ENCODE measurements at places on chromosomes 11 and 22.
A peak's percentile ranks its signal among the peaks of the same experiment; 100 is the strongest.

DNA sequence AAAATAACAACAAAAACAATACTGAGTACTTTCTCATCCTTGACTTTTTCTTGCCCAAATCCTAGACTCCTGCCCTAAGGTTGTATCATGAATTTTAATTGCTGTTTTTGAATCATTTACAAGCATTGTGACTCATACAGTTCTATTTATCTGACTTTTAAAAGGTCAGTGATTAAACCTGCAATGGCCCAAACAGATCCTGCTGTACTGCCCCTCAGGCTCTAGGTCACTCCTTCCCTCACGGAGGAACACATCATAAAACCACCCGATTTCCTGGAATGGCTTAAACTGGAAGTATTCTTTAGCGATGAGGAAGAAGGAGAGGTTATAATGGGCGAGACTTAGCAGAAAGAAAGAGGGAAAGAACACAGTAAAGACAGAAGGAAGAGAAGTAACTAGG lies 12.3 kb downstream of the ARFGAP3 start:
- no peak for DNase-seq

DNA sequence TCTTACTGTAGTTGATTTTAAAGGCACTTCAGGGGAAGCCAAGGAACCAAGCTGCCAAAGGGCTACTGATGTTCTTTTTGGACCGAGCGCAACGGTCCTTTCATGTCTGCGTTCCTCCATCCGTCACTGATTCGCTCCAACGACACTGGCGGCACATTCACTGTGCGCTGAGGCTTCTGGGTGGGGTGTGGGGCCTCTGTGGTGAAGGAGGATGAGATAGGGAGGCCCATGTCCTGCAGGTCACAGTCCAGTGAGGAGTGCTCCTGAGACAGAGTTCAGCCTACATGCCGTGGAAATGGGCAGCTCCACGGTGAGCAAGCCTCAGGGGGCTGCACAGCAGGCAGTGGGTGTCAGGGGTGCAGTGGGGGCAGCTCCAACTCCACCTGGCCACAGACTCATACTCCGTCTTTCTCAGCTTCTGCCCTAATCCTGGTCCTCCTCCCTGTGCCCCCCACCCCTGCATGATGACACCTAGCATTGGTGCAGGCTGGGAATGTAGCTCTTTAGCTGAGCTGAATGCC lies 87.8 kb upstream of the SHANK2 start:
- DNase-seq = no peak

GRCh38 chr22:20464096-20464614 lies 26.5 kb upstream of the SCARF2 start:
- DNase-seq = no peak

GRCh38 chr22:25122136-25122764 lies 77.4 kb upstream of the CRYBB3 start:
- no peak for DNase-seq

- DNase-seq = no peak
These were observed 175.4 kb downstream of the CWF19L2 start for GRCh38 chr11:107282195-107282594.

DNA sequence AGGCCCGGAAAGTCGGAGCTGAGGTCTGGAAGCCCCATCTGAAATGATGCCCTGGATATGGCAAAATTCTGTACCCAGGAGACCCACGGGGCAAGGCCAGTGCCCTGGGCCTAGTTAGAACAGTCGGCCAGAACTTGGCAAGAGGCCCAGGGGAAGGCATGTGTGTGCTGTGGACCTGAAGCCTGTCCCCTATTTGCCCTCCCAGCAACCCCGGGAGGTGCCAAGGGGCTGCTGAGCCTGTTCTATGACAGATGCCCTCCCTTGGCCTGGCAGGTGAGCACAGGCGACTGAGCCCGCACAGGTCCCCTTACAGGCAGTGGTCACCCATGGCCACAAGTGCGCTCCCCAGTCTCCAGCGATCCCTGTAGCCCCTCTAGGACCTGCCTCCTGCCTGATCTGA lies 51.7 kb downstream of the NAT10 start:
- no peak for DNase-seq

GRCh38 chr11:7450836-7451235 lies 34.5 kb upstream of the OLFML1 start:
- no peak for DNase-seq

DNA sequence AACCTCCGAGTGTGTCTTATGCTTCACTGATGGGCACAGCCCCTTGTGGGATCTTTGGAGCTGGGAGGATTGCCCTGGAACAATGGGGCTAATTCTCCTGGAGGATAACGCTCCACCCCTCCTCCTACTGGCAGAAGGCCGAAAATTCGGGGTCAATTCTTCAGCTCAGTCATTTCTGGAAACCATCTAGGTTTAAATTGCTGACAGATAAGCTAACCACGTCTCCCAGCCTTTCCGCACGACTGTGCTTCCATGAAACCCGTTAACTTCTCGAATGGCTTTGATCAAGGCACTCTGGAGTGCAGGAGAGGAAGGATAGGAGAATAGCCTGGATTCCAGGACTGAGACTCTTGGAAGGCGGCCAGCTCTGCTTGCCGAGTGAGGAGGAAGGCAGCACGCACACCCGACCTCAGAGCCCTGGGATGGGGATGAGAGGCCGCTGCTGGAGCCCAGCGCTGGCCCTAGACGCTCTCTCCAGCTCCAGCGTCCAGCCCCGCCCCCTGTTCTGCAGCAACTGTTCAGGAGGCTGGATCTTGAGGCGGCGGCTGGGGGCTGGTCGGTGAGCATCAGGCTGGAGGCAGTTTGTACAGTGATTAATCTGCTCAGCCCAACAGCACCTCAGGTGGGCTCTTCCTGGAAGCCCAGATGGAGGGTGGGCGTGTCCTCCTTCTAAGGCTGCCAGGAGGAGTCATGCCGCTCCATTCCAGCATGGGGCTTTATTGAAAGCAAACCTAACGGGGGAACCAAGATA lies 176.7 kb upstream of the NCAM1 start:
- peak; percentile 45 for DNase-seq

DNA sequence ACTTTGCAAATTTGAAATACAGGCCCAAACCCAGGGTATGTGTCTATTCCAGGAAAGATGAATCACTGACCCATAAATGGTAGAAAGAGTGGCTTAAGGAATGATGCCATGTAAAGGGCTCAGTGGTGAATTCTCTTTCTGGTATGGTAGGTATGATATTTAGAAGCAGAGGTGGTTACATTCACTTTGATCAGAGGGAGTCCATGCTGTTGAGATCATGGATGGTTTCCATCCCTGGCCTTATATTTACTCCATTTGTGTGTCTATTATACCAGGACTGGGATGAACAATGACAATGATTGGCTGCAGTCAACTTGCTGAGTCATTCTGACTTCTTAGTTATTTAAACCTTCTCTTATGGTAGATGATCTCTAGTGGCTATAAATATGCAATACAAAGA lies 419.8 kb upstream of the LRRC4C start:
- no peak for DNase-seq

GRCh38 chr22:49621601-49622210 lies 206.0 kb downstream of the BRD1 start:
- no peak for DNase-seq

- DNase-seq = no peak
These were observed 3.7 kb downstream of the ALX4 start for GRCh38 chr11:44306052-44306917.

- peak; percentile 31 for DNase-seq
These were observed 142.9 kb downstream of the CRYBB2 start for GRCh38 chr22:25362215-25362882.

- no peak for DNase-seq
These were observed 854.1 kb downstream of the TBC1D22A start for GRCh38 chr22:47616396-47617020.

GRCh38 chr11:13344818-13345217 lies 67.2 kb downstream of the BMAL1 start:
- DNase-seq = no peak

GRCh38 chr11:115158053-115158452 lies 346.2 kb downstream of the CADM1 start:
- no peak for DNase-seq

- no peak for DNase-seq
These were observed 95.7 kb downstream of the PDE2A start for GRCh38 chr11:72578566-72578965.

- DNase-seq = no peak
These were observed 51.8 kb downstream of the C11orf96 start for GRCh38 chr11:43994196-43994595.

GRCh38 chr11:127997594-127997993 lies 589.8 kb downstream of the ETS1 start:
- peak; percentile 41 for DNase-seq

DNA sequence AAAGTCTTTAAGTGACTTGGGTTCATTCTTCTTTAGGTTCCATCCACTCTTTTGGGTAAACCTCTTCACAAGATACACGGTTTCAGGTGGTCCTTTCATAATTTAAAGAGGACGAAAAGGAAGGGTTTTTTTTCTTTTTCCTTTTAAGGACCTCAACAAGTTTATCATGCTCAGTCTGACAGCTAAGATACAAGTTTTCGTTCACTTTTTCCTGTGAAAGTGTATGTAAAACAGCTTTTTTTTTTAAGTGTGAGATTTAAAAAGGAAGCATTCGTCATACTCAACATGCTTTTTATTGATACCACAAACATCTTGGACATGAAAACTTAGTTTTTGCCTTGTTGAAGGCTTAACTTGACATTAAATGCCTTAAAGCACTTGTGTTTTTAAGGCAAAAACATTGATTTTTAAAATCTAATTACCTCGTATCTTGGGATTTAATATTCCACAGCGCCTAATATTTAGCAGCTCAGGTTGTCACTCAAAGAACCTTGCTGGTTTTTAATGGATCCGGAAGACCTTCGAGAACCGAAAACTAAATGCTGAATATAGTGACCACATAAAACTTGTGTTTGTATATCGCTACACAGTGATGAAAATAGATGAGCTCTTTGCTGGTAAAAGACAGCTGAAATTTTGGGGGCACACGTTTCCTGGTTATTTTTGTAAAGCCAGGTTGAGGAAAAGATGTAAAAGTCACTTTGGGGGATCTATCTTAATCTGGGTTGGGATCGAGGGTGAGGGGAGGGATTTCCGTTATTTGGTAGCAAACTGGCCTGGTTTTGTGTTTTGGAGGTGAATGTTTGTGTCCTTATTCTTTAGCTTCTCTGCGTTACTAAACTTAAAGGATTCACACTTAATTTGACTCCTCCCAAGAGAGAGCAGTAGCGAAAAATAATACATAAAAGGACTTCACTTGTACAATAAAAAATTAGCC lies 2.3 kb downstream of the PCF11 start:
- DNase-seq = no peak

DNA sequence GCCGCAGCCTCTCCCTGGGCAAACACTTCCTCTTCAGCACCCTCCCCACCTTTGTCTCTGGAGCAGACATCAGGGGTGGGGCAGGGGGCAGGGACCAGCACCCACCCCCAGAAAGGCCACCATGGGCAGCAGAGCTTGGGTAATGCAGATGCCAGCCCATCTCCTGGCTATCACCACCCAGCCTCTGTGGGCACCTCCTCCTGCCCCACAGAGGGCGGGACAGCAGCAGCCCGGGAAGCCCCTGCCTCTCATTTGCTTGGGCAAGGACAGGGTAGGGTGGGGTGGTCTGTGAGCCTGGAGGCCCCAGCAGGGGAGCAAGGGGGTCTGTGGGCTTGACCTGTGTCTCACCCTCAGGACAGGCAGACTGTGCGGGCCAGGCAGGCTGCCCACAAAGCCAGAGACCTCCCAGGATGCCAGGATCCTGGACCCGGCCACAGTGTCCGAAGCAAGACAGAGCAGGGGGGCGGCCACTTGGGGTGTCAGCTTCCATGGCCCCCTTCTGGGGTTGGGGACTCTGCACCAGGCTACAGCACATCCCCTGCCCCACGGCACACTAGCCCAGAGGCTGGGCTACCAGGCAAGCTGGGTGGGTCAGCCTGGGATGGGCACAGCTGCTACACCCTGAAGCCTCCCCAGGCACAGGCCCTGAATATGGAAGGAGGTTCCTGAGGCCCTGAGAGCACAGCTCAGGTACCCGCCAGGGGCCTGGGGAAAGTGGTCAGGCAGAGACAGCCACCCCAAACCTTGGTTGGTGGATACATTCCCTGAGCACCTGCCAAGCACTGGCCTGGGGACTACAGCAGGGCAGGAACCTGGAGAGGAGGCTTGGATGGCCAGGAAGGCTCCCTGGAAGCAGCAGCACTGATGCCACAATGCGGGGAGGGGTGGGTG lies 4.5 kb downstream of the RNH1 start:
- no peak for DNase-seq

DNA sequence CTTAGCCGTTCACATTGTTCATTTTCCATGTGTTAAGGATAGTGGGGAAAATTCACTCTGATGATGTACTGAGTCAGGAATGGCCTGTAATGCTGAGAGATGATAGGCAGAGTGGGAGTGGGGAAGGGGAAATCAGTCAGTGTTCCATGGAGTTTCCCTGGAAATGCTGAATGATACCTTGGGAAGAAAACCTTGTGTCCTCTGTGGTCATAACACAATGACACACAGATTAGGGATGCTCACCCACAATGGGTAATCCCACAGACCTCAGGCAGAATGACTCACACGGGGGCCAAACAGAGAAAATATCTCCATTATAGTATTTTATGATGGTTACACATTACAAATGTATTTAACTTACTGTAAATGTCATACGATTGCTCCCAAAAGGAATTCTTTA lies 118.0 kb downstream of the SNX19 start:
- no peak for DNase-seq
